Activated CD4-positive, alpha-beta T cell treated with anti-CD3 and anti-CD28 coated beads, Interleukin-2, amount 10 ng/mL, durations not matched to agents 7 days and 5 days (primary cell): ENCODE measurements at places on chromosomes 1 and 21.

DNA sequence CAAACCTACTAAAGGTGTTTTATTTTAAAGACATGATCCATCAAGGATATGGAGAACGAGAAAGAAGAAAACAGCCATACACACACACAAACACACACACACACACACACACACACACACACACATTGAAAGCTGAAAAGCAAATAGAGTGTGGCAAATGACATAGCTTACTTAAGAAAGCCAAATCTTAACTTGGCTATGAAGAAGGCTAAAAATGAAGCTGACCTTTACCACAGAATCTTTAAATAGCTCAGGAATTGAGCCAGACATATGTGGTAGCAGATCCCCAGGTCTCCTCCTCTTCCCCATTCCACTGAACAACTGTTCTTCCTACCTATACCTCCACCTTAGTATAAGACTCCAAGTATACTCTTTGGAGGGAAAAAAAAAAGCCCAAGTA is 185.6 kb downstream of the CLEC20A start:
- DNase-seq: no peak

DNA sequence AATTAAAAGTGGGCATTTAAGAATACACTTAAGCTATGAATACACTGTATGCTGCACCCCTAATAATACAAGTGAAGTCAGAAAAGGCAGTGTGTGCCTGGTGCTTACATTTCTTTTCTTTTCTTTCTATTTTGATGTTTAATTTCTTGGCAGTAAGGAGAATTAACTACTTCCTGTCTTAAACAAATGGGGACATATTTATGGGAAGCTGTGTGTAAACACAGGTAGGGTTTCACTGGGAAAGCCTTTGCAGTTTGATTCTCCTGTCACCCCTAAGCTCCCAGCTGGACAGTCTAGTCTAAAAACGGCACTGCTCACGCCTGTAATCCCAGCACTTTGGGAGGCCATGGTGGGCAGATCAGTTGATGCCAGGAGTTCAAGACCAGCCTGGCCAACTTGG is 146.0 kb downstream of the MIS18A start:
- DNase-seq: no peak

GRCh38 chr1:17711577-17711910 is 43.6 kb upstream of the ACTL8 start:
- no peak for DNase-seq

DNA sequence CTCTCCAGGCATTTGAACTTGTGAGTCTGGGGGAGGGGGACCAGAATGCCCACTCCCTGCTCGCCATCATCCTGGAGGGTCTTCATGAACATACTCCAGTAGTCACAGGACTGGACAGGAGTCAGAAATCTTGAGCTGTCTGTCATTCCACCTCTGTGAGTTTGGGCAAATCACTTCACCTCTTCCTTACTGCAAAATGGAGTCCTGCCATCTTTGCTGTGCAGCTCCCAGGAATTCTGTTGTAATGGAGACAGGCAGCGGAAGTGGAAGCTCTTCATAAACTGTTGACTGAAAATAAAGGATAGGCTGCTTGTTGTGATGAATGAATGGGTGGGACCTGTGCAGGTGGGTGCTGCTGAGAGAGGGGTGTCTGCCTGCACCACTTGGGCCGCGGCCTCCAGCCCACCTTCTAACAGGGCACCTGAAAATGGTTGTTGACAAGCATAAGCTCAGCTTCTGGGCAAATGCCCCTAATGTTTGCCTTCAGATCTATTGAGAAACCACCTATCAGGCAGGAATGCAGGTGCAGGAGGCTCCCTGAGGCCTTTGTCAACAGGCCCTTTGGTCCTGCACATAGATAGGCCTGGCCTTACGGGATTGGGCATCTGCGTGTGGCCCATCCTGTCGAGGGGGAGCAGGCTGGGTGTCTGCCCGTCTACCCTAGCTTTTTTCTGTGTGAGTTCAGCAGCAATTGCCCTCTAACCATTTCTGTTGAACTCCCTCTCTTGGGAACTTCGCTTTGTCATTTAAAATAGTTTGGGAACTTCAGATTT is 321.0 kb downstream of the RPS6KC1 start:
- no peak for DNase-seq

DNA sequence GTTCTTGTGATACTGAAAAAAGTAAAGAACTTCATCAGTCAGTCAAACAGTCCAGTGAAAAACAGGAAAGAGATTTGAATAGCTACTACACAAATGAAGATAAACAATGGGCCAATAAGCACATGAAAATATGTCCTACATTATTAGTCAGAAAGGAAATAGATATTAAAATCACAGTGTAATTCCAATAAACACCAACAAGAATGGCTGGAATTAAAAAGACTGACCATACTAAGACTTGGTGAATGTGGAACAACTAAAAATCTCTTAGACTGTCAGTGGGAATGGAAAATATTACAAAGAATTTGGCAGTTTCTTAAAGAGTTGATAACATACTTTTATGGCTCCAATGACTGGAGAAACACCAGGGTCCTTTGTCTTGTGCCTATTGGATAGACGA is 241.8 kb upstream of the USP24 start:
- DNase-seq: no peak

DNA sequence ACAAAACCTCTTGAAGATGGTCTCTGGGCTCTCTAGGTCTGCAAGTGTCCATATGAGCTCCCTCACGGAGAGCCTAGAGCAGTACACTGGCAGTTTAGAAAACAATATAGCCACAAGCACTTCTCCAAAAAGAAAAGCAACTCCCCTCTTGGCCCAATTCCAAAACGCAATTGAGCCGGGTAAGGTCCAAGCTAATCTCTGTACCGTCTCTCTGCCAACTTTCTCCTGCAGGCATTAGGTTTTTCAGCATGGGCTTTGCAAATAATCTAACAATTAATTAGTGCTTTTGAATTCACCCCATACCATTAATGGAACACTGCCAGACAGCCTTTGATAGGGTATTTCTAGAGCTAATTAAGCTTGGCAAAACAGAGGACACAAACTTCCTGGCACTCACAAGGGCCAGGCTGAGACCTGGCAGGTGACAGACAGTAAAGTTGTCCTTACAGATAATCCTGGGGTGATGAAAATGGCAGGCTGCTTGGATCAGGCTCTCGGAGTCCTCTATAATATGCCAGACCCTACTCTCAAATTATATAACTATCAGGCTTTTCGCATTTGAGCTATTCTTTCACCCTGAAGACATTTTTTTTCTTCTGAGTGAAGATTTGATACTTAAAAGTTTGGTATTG is 39.8 kb downstream of the TGFBR3 start:
- no peak for DNase-seq
